ENCODE measurements at places on chromosomes 1 and 21.

GRCh38 chr1:177343445-177343844 is 172.7 kb downstream of the BRINP2 start:
- DNase-seq = no peak

GRCh38 chr21:33029975-33030461 is 4.3 kb downstream of the OLIG2 start:
- no peak for DNase-seq

- no peak for DNase-seq
These were observed 278 bp upstream of the KRTAP27-1 start for GRCh38 chr21:30337772-30338171.

DNA sequence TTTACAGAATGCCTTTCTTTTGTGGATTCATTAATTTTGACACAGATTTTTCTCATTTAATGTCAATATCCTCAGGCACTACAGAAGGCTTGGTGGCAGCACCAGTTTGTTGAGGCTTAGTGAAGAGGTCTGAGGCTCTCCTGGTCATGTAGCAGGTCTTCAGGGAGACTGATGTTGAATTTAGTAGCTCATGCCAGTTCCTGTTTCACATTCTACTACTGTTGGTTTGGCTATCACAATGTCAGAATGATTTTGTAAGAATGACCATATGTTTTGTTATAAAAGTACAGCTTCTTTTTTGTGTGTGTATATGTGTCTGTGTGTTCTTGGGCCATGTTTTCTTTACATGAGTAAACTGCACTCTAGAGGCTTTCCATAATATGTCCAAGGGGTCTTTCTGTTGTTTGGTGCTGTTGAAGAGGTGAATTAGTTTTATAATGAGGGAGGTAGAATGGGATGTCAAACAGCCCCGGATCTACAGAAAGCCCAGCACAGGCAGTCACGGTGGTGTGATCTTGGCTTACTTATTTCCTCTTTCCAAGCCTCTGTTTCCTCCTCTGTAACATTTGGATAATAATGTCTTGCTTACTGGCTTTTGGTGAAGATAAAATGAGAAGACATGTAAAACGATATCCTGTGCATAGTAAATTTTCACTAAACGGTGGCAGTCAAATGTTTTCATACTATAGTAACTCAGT is 32.0 kb downstream of the C1orf21 start:
- no peak for DNase-seq

- DNase-seq = no peak
These were observed 6.8 kb upstream of the CDC42 start for GRCh38 chr1:22045604-22046228.

DNA sequence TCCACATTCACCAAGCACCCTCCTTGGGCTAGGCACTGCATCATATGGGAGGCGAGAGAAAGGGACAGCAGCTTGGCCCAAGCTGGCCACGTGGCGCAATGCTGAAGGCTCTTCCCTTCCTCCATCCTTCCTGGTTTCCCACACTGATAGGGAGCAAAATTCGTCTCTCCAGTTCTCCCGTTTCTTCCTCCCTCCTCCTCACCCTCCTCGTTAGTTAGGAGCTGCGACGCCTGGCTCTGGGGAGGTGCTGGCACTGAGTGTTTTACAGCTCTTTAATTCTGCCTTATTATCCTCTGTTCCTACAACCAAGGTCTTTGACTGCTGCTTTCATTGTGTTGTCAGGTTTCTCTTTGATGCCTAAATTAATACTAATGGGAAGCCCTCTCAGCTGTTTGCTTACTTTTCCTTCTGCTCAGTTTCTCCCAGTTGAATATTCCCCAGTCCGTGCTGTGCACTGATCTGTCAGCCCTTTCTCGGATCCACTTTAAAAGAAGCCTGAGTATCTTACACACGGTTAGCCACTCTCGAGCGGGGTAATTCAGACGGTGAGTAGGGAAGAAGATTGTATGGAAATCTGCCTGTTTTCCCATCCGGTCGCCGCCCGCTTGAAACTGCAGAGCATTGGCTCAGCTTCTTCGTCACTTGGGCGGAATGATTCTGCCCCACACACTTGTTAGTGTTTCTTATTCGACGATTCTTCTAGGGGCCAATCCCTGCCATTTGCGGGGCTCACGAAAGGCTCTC is 56.2 kb upstream of the SMYD2 start:
- peak; percentile 41 for DNase-seq

DNA sequence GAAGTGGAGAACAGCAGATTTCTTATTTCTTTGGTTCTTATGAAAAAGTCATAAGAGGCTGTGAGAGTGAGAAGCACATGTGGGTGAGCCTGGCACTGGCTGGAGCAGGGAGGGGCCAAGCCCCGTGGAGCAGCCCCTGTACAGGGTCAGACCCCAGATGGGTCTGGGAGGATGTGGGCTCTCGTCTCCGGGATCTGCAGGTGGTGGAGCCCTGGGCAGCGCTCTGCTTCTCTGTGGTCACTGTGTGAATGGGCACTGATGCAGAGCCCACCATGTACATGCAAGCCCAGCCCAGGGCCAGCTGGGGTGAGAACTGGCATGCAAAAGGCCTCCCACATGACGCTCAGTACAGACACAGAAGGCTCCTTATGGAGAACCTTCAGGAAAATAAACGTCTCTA is 67.6 kb downstream of the SIM2 start:
- DNase-seq = no peak

DNA sequence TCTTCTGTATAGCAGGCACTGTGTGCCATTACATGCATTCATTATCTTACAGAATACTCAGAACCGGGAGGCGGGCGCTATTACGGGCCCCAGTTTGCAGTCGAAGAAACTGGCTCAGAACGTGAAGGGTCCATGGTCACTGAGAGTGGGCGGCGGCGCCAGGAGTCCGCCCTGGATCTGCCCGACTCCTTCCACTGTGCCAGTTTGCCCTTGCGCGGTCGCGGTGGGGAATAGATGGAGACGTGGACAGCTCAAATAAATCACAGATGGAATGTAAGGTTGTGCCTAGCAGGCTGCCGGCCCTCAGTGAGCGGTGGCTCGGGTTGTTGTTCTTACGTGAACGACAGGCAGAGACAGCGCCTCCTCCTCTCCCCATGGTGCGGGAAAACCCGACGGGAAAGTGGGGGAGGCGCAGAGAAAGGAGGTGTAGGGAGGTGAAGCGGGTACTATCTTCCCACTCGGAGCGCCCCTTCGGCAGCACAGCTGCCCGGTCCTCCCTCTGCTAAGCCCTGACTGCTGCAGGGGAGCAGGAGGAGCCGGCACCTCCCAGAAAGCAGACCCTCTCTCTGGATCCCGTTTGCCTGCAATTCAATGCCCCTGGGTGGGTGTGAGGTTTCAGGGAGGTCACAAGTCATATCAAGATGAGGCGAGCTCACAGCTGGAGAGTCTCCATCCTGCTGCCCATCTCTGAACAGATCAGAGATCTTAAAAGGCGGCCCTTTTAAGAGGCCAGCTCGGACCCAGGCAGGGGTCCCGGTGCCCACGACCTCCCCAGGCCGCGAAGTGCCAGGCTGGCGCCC is 1.1 kb downstream of the COL9A2 start:
- no peak for DNase-seq

- no peak for DNase-seq
These were observed 56.3 kb upstream of the DISP3 start for GRCh38 chr1:11422686-11423085.

- DNase-seq = peak; percentile 85
These were observed 338.1 kb upstream of the SNX7 start for GRCh38 chr1:98323388-98323787.

- DNase-seq = no peak
These were observed 66.4 kb upstream of the FBXO28 start for GRCh38 chr1:224047538-224047937.

DNA sequence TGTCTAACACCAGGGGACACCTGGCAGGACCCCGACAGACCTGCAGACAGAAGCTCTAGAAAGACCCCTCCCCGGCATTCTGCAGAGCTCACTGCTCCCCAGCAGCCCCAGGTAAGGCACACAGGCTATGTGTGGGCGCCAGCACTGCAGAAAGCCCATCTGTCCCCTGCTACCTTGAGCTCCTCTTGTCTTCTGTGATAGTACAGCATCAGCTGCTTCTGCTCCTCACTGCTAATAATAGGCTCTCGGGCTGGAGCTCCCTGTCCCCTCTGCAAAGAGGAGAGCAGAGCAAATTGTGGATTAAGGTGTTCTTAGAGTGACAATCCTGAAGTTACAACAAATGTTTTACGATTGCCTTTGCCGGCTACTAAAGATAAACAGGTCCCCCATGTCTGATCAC is 10.1 kb downstream of the CFAP298 start:
- DNase-seq = no peak

- DNase-seq = no peak
These were observed 40.7 kb downstream of the RPS6KA1 start for GRCh38 chr1:26570287-26570686.

DNA sequence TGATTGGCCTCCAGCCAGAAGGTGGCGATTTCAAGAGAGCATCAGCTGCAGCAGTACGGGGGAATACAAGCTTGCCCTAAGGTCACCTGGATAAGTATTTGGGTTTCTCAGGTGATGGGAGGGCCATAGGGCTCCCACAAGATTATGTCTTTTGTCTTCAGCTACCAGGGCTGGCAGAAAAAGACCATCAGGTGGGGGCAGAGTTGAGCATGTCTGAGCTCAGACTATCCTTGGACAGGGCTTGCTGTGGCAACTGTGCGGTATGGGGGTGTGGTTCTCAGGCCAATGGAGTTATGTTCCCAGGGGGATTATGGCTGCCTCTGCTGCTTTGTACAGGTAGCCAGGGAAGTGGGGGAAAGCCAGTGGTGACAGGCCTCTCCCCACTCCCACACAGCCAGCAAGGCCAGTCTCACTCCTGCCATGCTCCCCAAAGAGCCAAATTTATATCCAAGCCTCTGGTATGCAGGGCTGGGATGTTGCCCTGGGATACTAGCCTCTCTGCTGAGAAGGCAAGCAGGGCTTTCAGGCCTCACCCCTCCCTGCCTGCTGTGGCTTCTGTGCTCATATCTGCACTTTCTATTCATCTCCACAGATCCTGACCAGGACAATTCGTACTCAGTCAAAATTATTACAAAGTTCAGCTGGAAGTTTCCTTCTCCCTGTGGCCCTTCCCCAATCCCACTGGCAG is 26.6 kb upstream of the CD84 start:
- DNase-seq = no peak

DNA sequence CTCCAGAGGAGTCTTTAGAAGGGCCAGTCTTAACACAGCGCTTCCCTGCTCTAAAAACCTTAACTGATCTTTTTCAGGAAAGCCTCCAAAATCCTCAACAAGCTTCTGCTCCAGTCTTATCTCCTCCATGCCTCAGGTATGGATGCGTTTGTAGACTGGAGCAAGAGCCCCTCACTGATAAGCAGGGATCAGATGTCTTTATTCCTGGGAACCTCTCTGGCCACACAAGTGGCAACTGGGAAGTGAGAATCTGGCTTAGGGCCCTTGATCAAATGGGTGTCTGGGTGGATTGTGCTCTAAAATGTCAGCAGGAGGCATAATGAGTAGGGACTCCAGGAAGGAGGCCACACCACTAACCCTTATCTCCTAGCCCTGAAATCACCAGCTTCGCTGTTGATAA is 1.4 kb downstream of the ZBTB8A start:
- peak; percentile 44 for DNase-seq

DNA sequence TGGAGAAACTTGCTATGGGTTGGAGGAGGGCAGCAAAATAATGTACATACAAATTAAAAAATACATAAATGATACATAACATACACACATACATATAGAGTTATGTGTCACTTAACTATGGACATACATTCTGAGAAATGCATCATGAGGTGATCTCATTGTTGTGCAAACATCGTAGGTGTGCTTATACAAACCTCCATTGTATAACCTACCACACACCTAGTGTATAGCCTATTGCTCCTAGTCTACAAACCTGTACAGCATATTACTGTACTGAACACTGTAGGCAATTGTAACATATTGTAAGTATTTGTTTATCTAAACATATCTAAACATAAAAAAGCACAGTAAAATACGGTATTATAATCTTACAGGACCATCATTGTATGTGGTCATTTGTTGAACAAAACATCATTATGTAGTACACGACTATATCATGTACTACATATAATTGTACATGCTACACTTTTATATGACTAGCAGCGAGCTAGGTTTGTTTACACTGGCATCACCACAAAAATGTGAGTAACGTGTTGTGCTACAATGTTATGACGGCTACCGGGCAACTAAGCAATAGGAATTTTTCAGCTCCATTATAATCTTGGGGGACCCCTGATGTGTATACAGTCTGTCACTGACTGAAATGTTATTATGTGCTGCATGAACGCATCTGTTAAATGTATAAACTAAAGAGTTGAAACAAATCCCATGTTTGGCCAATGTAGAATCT is 35.5 kb downstream of the ITGB3BP start:
- no peak for DNase-seq

DNA sequence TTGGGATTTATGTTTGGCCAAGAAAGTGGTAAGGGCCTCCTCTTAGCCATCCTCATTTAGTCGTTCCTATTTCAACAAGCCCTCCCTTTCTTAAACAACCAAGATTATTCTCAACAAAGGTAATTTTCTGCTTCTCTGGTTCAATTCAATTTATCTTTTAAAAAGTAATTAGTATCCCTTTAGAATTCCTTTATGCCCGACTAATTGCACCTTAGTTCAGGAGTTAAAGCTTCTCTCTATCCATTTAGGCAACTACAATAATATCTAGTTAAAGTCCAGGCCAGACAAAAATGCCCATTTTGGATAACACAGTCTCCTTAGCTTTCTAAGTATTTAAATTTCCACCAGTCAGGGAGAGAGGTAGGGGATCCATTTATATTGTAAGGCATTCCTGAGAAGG is 136.7 kb upstream of the MAGI3 start:
- no peak for DNase-seq

DNA sequence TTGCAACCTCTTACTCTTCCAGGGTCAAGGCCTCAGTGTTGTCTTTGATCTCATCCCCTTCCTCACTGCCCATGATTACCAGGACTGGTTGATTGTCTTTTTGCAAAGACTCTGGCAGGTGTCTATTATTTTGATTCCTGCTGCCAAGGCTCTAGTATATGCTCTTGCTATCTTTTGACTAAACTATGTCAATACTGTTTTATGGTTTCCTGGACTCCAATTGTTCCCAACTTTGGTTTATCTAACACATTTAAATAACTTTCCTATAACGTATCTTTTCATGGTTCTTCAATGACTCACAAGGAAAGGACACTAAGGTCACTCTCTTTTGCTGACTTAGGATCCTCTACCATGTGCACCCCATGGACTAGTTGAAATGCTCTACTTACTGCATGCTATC is 141.5 kb downstream of the PTPRC start:
- DNase-seq = no peak

DNA sequence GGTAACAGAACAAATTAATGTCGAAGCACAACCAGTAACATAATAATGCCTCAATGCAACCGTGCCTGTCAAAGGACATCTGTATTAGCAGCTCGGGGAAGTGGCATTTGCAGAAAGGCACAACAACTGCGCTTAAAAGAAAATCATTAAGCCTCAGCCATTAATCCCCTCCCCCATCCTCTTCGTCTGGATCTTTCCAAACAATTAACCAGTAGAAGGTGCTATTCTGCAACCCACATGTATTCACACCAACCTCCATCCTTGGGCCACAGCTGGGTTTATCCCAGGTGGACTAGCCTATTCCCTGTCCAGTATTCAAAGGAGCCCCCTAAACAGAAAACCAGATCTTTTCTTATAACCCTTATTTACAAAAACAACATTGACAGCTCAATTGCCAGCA is 2.6 kb downstream of the RERE start:
- DNase-seq = no peak
